ENCODE measurements at places on chromosomes 13 and 19.

GRCh38 chr19:5950741-5951140, 27.2 kb downstream of the RANBP3 start:
- no peak for DNase-seq

- no peak for DNase-seq
These were observed 15.5 kb downstream of the CEACAM1 start for GRCh38 chr19:42512743-42513304.

- DNase-seq: peak; percentile 70
These were observed 2.8 kb upstream of the CIRBP start for GRCh38 chr19:1266129-1266915.

DNA sequence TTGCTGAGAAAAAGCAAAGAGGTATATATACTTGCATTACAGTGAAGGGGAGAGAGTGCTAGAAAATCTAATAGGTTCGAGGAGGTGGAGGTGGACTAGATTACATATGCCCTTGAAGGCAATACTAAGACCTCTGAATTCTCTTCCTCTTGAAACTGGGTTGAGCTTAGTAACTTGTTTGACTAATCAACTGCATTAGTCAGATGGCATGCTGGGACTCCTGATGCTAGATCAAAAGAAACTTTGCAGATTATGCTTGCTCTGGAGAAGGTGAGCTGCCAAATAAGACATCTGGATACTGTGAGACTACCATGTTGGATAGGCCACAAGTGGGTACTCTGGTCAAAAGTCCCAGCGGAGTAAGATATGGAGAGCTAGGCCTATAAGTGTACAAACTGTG, 331.3 kb downstream of the KLF5 start:
- DNase-seq: no peak

- DNase-seq: no peak
These were observed 6.7 kb downstream of the KCNJ14 start for GRCh38 chr19:48461982-48462655.

GRCh38 chr13:57632276-57633140, 964 bp downstream of the PCDH17 start:
- DNase-seq: peak; percentile 14

GRCh38 chr13:111584101-111584672, 263.7 kb downstream of the TEX29 start:
- DNase-seq: no peak

GRCh38 chr13:111267784-111268183, 52.7 kb upstream of the TEX29 start:
- no peak for DNase-seq

DNA sequence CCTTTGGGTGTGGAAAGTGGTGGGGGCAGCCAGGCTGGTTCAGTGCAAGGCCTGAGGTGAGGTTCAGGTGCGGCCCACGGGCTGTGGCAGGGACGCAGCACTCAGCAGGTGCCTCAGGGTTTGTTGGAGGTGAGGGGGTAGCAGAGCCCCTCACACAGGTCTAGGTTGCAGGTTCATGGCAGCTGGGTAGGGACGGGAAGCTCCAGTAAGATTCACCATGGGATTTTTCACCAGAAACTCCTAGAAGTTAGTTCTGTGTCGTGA, 14.0 kb downstream of the MCF2L start:
- DNase-seq: no peak

DNA sequence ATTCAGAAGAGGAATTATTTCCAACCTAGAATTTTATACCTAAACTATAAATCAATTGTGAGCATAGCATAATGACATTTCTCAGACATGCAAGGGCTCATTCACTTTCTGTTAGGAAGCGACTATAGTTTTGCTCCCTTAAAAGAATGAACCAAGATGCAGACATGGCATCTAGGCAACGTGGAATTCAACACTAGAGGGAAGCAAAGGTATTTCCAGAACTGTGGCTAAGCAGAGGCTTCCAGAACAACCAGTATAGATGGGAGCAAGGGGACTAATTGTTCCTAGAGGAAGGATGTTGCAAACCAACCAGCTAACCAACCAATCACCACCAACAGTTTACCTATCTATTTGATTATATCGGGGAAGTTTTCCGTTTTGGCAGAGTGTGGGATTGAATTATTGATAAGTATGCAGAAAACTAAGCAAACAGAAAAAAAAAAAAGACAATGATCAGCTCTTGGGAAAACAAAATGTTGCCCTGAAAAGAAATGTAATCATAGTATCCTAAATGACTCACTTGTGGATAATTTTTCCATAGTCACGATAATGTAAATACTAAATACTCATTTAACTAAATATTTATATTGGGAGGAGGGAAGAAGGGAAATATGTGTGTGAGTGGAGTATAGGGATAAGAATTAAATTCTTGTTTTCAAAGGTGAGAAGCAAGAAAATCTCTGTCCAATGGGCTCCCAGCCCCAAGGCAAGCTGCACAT, 21.1 kb downstream of the ARL11 start:
- DNase-seq: no peak

- DNase-seq: no peak
These were observed 1.2 kb downstream of the ZSWIM9 start for GRCh38 chr19:48171710-48172109.

DNA sequence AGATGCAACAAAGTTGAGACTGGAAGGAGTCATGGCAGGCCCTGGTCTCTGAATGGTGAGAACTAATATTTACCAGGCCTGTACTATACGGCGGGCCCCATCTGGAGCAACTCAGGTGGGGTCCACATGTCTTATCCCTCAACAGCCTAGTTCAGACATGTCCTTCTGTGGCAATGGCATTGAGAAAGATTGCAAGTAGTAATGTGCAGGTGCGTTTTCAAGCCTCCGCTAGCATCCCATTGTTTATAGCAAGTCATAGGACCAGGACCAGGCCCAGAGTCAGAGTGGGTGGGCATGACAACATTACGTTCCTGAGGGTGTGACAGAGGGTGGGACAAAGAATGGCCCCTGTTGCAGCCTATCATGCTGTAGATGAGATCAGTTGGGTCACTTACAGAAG, 541.1 kb downstream of the EFNB2 start:
- no peak for DNase-seq

DNA sequence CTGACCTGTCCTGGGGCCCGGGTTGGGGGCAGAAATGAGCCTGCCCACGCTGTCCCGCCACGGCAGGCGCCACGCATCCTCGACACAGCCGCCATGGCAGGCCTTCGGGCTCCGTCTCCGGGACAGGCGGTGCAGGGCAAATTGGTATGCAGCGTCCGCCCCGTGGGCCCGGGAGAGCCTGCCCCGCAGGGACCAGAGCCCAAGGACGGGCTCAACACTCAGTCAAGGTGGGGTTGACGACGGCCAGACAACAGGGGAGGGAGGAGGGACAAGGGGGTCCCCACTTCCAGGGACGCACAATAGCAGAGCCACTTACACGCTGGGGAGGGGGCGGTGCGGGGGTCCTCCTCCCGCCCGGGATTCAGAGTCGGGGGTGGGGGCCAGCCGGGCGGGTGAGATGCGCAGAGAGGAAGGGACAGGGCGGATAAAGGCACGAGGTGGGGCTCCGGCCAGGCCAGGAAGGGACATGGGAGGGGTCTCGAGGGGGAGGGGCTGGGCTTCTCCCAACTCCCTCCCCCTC, 1.2 kb downstream of the CTXN1 start:
- no peak for DNase-seq

- no peak for DNase-seq
These were observed 95.1 kb downstream of the TSHZ3 start for GRCh38 chr19:31254180-31254551.

Data from hematopoietic multipotent progenitor cell (in vitro differentiated cells).